ENCODE measurements at places on chromosomes 3 and 15.

DNA sequence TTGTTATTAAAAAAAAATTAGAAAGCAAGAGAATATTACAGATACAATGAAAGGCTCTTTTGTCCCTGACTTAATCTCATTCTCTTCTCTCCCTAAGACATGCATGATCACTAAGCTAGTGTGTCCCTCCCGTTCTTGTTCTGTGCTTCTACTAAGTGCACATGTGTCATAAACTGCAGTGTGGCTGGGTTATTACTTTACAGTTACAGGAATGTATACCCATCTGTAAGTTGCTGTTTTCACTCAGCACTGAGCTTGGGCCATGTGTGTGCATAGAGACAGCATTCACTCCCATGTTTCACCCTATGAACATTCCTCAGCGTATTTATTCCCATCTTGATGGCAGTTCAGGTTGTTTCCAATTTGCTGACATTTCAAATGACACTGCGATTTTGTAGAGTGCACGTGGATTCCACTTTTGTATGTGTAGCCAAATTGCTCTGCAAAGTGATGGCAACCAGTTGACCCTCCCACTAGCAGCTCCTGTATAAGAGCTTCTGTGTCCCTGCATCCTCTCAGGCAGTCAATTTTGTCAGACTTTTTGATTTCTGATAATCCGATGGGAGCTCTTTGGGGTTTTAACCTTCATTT is 145.8 kb upstream of the UBE2E1 start:
- no peak for DNase-seq

DNA sequence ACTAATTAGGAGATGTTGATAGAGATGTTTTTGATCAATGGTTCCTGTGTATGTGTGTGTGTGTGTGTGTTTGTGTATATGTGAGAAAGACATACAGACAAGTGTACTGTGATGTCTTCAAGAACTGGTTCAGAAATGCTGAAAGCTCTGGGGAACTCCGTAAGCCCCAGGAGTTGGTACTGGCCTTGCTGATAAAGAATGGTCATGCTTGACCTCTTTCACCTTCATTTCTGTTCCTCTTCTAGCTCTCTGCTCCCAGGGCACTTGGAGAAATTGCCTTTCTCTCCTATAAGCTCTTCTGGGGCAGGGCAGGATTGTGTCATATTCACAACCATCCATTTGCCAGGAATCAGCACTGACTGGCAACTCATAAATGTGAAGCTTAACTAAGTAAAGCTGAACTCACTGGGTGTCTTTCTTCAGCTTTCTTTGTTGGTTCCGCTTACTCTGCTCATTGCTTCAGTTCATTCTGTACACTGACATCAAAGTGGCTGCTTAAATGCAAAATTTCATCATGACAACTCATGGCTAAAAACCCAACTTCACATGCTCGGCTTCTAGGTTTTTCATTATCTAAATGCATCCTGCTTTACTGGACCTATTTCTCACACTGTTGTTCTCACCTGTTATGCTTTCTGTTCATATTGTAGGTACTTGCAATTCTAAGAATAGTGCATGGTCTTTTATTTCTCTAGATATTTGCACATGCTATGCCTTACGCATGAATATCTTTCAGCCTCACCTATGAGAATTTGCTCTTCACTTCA is 162.1 kb upstream of the LYSMD4 start:
- DNase-seq: no peak

DNA sequence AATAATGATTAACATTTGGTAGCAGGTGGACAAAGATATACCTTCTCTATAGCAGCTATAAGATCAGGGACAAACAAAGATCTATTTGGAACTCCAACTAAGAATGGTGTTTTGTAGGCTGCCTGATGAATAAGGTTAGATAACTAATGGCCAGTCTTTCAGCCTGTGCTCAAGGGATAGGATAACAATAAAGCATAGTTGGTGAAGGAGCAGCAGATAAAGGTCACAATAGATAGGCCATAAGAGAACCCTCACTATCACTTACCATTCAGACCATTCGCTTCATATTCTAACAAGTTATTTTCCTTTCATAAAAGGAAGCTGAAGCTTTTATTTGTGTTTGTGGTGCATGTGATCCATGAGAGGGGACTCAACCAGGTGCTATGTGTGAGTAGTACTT is 19.8 kb downstream of the EPM2AIP1 start:
- no peak for DNase-seq

- no peak for DNase-seq
Measured at GRCh38 chr3:56573501-56573900, 16.5 kb downstream of the CCDC66 start.

- DNase-seq: no peak
Measured at GRCh38 chr3:69944931-69945493, 54.5 kb upstream of the SAMMSON start.

DNA sequence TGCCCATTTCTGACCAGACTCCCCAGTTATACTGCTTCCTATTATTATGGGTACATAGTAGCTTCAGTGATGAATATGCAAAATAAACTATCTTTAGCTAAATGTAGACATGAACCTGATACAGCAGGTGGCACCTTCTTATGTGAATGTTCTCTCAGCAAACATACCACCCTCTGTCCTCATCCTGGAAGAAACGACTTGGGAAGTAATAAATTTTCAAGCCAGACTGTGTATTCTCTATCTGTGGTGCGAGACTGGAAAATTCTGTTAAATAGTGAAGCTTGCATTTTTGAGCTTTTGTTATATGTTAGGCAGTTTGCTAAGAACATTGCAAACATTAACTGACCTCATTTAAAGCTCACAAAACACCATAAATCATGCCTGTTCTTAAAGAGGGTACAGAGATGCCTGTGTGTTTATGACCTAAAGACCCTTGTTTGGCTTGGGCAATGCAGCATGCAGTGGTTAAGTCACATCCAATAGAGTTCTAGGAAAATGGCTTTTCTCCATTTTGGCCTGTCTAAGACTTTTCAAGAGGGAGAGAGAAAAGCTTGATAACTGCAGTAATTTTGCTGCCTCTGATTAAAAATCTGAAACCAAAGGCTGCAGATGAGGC is 287.1 kb downstream of the NEK10 start:
- no peak for DNase-seq

DNA sequence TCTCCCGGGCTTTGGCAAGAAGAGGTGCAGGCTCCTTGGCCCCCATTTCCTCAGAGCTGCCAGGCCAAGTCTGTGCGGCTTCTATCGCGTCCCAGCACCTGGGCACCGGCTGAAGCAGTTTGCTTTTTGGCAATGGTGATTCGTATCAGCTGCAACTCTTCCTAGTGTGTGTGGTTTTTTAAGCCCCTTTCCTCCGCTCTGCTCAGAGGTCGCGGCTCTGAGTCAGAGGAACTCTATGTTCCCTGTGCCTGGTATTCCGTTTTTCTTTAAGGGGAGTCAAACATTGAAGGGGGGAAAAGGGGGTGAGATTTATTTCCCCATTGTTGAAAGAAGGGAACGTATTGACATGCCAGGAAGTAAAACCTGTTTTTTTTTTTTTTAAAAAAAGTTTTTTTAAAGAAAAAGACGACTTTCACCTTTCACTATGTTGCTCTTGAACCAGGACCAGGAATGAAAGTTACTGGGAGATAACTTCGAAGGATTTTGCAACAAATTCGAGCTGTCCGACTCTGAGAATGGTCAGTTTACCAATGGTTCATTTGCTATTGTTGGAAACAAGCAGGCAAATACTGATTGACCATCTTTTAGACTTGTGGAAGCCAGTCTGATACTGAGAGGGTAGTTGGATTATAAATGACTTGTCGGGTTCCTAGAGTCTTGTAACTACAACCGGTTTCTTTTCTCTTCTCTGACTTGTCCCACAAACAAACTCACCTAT is 1.1 kb downstream of the ARMC8 start:
- no peak for DNase-seq

GRCh38 chr3:183490653-183491052 is 62.2 kb upstream of the MCF2L2 start:
- no peak for DNase-seq

- DNase-seq: no peak
Measured at GRCh38 chr3:45355351-45355750, 33.0 kb upstream of the LARS2 start.

- DNase-seq: no peak
Measured at GRCh38 chr15:39892418-39892817, 27.6 kb downstream of the GPR176 start.

GRCh38 chr3:143419611-143420010 is 300.0 kb downstream of the CHST2 start:
- no peak for DNase-seq

DNA sequence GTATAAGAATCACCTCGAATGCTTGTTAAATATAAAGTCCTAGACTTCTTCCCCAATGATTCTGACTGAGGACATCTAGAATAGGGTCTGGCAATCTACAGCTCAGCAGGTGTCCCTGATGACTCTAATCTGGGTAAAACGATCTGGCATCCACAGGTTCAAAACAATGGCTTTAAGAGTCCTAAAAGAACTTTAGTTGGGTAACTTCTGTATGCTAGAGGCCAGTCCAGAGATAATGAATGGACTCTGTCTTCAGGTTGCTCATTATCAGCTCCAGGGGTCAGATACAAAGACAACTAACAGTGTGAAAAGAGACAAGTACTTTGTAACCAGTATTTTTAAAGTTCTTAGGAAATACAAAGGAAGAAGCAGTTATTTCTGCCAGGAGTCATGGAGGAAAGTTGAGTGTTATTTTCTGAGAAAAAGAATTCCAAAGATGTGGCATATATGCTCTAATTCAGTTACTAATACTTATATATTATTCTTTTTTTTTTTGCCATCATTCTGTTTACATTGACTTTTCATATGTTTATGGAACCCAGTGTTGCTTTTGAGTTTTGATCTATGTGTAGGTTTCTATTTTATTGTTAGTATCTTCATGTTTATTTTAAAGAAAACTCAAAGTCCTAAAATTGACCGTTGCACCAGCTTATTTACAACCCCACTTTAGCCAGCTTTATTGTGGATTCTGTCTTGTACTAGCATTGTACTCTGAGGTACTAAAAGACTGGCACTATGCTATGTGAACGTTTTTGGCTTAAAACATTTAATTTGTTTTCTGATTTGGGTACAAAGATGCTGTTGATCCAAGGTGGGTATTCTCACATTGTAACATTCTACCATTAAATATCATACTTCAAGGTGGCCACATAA is 3.1 kb upstream of the GPR15 start:
- no peak for DNase-seq

- DNase-seq: no peak
Measured at GRCh38 chr3:149377408-149378364, at the start of gene TM4SF1. Gene TM4SF1 (minus strand): TSS chr3:149377649. CDS start chr3:149377547, 102 bp downstream.

DNA sequence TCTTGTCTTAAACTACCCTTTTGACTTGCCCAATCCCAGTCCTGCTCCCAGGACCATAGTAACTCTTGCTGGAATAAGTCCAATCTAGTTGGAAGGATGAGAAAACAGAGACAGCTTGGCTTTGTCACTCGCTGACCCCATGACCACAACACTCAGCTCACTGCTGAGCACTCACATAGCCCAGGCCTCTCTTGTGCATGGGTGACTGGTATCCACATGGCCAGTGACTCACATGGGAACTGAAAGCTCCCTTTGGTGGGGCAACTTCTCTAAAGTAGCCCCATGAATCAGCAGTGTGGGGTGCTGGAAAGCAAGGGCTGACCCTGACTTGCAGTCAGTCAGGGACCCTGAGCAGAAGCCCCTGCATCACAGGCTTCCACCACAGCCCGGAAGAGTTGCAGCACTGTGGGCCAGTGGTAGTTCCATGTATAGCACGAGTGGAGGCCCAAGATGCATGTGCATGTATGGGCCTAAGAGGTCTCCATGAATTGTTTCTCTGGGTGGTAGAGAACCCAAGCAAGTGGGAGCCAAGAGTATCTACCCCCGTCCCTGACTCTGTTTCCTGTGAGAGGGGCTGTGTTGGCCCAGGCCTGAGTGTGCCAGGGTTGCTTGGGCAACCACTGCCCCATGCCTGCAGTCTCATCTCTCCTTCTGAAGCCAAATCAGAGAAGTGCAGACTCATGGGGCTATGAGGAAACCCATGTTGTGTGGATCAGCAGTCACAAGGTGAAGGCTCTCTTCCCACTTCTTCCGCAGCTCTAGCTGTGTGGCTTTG is 62.1 kb upstream of the XCR1 start:
- DNase-seq: no peak

GRCh38 chr3:156772588-156773206 is 53.5 kb upstream of the LEKR1 start:
- no peak for DNase-seq

GRCh38 chr3:88398581-88398980 is 248.8 kb downstream of the C3orf38 start:
- no peak for DNase-seq

GRCh38 chr3:55407426-55407820 is 79.7 kb downstream of the WNT5A start:
- no peak for DNase-seq

GRCh38 chr3:125381743-125382142 is 6.6 kb upstream of the ZNF148 start:
- no peak for DNase-seq

GRCh38 chr3:189122526-189123205 is 49.1 kb upstream of the TPRG1 start:
- DNase-seq: no peak

GRCh38 chr15:101439285-101439919 is 50.1 kb downstream of the PCSK6 start:
- no peak for DNase-seq

- DNase-seq: no peak
Measured at GRCh38 chr3:143145906-143146305, 26.3 kb downstream of the CHST2 start.

- no peak for DNase-seq
Measured at GRCh38 chr3:9583371-9583770, 29.7 kb upstream of the LHFPL4 start.

- DNase-seq: no peak
Measured at GRCh38 chr3:185649414-185649813, 63.3 kb downstream of the SENP2 start.

DNA sequence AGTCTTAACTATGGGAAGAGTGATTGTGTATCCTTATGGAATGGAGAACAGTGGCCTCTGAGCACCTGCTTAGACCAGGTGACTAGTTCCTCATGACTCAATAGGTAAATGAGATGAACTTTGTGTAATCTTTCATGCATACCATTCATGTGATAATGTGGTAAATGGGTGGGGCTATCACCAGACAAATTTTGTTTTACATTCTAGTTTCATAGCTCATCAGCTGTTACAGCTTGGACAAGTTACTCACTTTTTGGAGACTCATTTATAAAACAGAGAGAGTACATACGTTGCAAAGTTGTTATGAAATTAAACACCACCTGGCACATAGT is 103.7 kb upstream of the TGFBR2 start:
- DNase-seq: no peak

- no peak for DNase-seq
Measured at GRCh38 chr15:78991476-78991875, 46.6 kb upstream of the CTSH start.

DNA sequence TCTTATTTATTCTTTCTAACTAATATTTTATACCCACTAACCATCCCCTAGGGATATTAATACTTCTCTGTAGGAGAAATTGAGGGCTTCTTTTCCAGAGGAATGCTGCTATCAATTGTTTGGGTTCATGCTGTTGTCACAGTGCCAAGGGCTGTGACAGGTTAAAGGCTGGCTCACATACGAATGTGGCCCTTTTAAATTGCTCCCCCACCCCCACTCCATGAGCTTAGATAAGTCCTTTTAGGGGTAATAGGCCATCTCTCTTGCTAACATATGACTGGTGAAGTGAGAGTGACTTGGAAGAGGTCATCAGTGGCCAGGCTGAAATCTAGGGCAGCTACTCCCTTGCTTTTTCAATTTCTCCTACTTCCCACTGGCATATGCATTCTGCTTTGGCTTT is 121.9 kb upstream of the DPH6 start:
- DNase-seq: no peak

Measured in stimulated activated CD8-positive, alpha-beta memory T cell treated with anti-CD3 and anti-CD28 coated beads, Interleukin-7, amount 100 ng/mL, for 1 hour (primary cell).